ENCODE measurements at places on chromosomes 7 and 10. TPM values are rescaled to one million over a fixed set of nuclear protein-coding genes. Genes with fewer than 3 reads are reported as not detected.
A peak's percentile ranks its signal among the peaks of the same experiment; 100 is the strongest.

DNA sequence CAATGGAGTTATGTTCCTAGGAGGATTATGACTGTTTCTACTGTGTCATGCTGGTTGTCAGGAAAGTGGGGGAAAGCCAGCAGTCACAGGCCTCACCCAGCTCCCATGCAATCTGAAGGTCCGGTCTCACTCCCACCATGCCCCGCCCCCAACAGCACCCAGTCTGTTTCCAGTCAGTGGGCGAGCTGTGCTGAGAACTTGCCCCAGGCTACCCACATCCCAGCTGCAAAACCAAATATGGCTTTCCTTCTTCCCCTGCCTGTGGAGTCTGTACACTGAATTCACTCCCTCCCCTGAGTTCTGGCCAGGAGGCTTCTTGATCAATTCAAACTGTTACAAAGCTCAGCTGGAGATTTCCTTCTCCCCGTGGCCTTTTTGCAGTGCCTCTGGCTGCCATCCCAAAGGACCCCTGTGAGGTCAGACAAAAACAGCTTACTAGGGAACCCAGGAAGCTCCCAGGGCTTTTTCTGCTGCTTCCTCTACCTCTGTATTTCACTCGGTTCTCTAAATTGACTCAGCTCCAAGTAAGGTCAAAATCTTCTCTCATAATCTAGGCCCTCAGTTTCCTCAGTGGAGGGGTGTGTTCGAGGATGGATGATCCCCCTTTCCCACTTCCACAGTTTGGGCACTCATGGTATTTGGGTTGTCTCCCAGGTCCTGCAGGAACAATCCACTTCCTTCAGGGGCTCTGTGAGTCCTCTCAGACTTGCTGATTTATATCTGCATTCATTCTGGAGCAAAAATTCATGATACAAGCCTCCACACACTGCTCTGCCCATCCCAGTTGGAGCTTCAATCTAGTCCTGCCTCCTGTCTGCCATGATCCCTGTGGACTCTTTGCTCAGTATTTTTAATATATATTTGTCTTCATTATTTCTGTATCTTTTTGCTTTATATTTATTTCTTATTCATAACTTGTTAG lies 205.5 kb downstream of the SEMA3D start:
- H3K36me3 ChIP-seq = no peaks in the 10 kb centered on the region
- H3K27me3 ChIP-seq = no peaks in the 10 kb centered on the region
- no peak for DNase-seq
- no peak overlapping the region for H3K4me3 ChIP-seq
- no peaks in the 10 kb centered on the region for H3K4me1 ChIP-seq
- H3K27ac ChIP-seq = no peak overlapping the region

Gene LGI1
- 2.0 TPM for total RNA-seq

- H3K27me3 ChIP-seq = no peaks in the 10 kb centered on the region
- no peak overlapping the region for H3K4me3 ChIP-seq
- DNase-seq = no peak
- no peaks in the 10 kb centered on the region for H3K4me1 ChIP-seq
- H3K27ac ChIP-seq = no peak overlapping the region
- no peaks in the 10 kb centered on the region for H3K36me3 ChIP-seq
Measured at GRCh38 chr7:53238021-53238605, 202.7 kb downstream of the POM121L12 start.

Gene DNAJC12
- total RNA-seq = 2.1 TPM

DNA sequence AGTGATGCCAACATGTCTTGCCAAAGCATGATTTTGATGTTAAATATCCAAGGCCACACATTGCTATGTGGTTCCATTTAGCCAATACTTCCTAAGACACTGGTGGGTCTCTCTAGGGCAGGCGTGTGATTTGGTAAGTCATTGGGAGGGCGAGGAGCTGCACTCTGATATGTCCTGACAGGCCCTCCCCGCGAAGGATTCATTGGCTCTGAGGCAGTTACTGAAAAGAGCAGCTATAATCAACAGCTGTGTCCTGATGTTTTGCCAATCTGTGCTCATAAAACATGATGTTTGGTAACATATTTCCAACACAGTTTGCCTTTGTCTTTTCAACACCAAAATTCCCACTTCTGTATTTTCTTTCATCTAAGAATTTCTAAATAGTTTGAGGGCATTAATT lies 646.7 kb downstream of the PARD3 start:
- no peaks in the 10 kb centered on the region for H3K36me3 ChIP-seq
- H3K4me3 ChIP-seq = no peak overlapping the region
- H3K4me1 ChIP-seq = peaks cover 3% of the 10 kb centered on the region
- H3K27ac ChIP-seq = no peak overlapping the region

DNA sequence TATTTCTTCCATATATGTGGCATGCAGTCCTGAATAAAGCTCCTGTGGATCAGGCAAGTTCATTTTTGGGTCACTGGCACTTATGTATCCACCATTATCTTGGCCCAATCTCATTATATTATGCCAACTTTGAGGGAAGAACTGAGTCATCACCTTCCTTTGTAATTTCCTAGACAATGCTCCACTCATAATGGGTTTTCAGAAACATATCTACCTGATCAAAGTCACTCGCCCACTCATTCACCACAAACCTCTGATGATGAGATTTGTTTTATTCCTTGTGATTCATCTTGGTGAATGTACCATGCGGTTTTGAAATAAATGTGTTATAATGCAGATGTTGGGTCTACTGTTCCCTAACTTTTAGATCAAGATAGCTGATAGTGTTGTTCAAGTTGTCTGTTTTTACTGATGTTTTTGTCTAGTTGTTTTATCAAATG lies 525.8 kb downstream of the KIF20B start:
- no peak overlapping the region for H3K4me3 ChIP-seq
- peak overlapping the region; percentile 82 for H3K27ac ChIP-seq
- H3K4me1 ChIP-seq = peaks cover 17% of the 10 kb centered on the region
- no peaks in the 10 kb centered on the region for H3K27me3 ChIP-seq

Gene TACR2
- not detected for total RNA-seq

DNA sequence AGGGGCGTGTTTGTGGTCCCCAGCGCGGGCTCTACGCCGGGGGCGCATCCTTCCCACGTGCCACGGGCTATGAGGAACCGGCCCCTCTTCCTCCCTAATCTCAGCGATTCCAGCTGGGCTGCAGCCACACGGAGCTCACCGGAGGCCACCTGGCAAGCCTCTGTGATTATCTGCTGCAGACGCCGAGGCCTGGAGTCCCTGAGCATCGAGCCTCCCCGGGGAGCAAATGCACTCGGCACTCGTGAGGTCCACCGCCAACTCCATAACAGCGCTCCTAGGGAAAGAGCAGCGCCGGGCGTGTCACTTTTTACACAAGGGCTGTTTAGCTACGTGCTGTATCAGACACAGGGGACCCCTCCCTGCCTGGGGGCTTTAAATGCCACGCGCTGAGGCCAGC lies 101.2 kb downstream of the DYNC2I1 start:
- H3K27ac ChIP-seq = no peak overlapping the region
- H3K27me3 ChIP-seq = peaks cover 16% of the 10 kb centered on the region
- no peak overlapping the region for H3K4me3 ChIP-seq
- no peaks in the 10 kb centered on the region for H3K36me3 ChIP-seq
- DNase-seq = no peak
- no peaks in the 10 kb centered on the region for H3K4me1 ChIP-seq

- no peak overlapping the region for H3K4me3 ChIP-seq
- H3K27me3 ChIP-seq = no peaks in the 10 kb centered on the region
- no peak overlapping the region for H3K27ac ChIP-seq
- H3K36me3 ChIP-seq = no peaks in the 10 kb centered on the region
- DNase-seq = no peak
- H3K4me1 ChIP-seq = no peaks in the 10 kb centered on the region
Measured at GRCh38 chr10:4568731-4569130, 257.3 kb upstream of the AKR1E2 start.

DNA sequence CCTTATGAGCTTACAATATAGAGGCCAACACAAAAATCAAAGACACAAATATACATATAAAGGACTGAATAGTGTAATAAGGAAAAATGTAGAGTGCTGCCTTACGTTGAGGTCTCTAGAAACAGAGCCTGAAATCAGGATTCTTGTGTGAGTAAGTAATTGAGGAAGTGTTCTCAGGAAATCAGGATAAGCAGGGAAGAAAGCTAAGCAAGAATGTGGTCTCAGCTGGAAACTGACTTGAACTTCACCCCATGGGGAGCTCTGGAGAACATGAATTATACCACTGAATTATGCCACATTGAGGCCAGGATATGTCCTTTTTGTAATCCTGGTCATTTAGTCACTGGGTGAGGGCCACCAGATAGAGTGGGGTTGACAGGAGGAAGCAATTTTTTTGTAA lies 191.9 kb downstream of the ETV1 start:
- no peak overlapping the region for H3K4me3 ChIP-seq
- no peak overlapping the region for H3K27ac ChIP-seq
- no peaks in the 10 kb centered on the region for H3K27me3 ChIP-seq
- H3K4me1 ChIP-seq = peaks cover 5% of the 10 kb centered on the region
- no peaks in the 10 kb centered on the region for H3K36me3 ChIP-seq

DNA sequence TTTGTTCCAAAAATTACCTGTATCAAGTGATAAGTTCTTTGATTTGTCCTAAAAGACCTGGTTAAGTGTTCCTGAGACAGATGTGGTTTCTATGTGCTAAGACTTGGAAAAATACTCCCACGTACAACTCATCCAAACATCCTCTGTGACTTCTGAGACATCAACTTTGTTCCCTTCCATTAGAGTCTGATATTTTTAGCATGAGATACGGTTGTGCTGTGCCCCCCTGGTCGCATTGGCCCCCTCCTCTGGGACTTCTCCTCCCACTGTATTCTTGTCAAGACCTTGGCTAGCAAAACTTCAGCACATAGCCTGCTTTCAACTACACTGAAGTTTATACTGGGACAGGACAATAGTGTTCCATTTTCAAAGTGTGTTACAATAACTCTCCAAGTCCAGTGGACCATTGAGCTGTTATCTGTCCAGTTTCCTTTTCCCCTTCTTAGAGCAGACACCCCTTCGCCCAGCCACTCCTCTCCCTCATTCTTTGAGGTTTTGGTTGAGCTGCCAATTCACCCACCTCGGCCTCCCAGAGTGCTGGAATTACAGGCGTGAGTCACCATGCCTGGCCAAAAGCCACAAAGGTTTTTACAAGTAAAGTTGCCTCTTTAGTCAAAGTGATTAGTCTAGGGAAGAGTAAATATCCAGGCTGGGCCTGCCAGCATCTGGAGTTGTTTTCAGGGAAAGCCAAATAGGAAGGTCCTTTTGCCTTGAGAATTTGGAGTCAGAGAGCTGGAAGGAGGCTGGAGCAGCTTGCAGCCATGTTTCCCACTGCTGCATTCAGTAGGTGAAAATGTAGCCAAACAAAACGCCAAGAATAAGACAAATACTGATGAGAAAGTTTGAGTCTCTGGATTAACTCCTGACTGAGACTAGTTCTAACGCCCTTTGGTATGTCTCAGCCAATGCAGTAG lies 17.8 kb upstream of the PDLIM1 start:
- peak overlapping the region; percentile 82 for H3K27ac ChIP-seq
- H3K27me3 ChIP-seq = no peaks in the 10 kb centered on the region
- H3K36me3 ChIP-seq = no peaks in the 10 kb centered on the region
- H3K4me3 ChIP-seq = peak overlapping the region; percentile 40

Gene CCDC172
- total RNA-seq = not detected

DNA sequence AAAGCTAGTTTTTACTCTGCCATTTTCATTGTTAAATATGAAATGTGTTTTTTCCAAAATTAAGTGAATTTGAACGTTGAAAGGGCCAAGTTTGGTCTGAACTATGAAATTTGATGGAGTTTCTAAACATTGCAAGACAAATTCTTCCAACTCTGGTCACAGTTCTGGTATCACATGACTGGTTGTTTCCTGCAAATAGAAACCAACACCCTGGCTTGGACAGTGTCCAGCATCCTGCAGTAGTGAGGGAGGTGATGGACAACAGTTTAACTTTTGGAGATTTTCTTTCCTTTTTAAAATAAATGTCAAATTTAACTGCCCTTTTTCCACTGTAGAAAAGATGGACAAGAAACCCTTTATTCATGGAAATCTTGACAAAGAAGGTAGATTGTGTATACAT lies 54.8 kb upstream of the AGBL3 start:
- no peaks in the 10 kb centered on the region for H3K27me3 ChIP-seq
- H3K4me3 ChIP-seq = no peak overlapping the region
- DNase-seq = no peak
- peaks cover 72% of the 10 kb centered on the region for H3K36me3 ChIP-seq

GRCh38 chr10:7314170-7314569 lies 96.7 kb downstream of the SFMBT2 start:
- no peak overlapping the region for H3K4me3 ChIP-seq
- H3K27me3 ChIP-seq = no peaks in the 10 kb centered on the region
- H3K27ac ChIP-seq = no peak overlapping the region
- H3K4me1 ChIP-seq = no peaks in the 10 kb centered on the region

Gene GDF10
- 6.1 TPM for total RNA-seq

Gene TMEM26
- 0.18 TPM for total RNA-seq

Gene DLX5
- total RNA-seq = 1.3 TPM

- no peak overlapping the region for H3K27ac ChIP-seq
- DNase-seq = no peak
- H3K27me3 ChIP-seq = peaks cover 7% of the 10 kb centered on the region
- H3K36me3 ChIP-seq = no peaks in the 10 kb centered on the region
- H3K4me3 ChIP-seq = no peak overlapping the region
Measured at GRCh38 chr10:79493806-79494205, 18.5 kb upstream of the EIF5AL1 start.

DNA sequence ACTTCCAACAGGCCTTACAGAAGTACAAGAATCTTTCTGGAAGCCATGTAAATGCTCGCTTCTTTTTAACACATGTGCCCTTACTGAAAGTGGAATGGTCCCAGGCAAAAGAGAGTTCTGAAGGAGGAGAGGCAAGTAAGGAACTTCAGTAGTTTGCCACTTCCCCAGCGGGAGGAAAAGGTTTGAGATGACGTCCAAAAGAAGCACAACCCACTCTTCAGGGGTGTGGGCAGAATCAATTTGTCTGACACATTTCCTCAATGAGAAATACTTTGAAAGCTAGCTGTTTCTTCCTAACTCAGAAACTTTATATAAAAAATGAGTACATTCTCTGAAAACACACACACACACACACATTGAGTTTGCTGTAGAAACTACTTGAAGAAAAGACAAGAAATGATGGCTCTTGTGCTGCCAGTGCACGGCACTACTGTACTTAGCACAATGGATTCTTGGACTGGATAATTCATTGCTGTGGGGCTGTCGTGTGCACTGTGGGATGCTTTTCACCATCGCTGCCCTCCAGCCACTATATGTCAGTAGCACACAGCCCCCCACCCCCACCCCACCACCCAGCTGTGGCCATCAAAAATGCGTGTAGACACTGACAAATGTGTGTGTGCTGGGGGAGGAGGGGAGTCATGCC lies 183.0 kb downstream of the SRPK2 start:
- H3K4me3 ChIP-seq = no peak overlapping the region
- no peak overlapping the region for H3K27ac ChIP-seq
- H3K27me3 ChIP-seq = no peaks in the 10 kb centered on the region
- DNase-seq = peak; percentile 34

GRCh38 chr7:116552602-116553001 lies 27.8 kb downstream of the CAV1 start:
- no peak overlapping the region for H3K4me3 ChIP-seq
- H3K27me3 ChIP-seq = no peaks in the 10 kb centered on the region
- no peak overlapping the region for H3K27ac ChIP-seq
- peaks cover 3% of the 10 kb centered on the region for H3K4me1 ChIP-seq
- H3K36me3 ChIP-seq = peaks cover 54% of the 10 kb centered on the region

Gene SORBS1
- total RNA-seq = 5.1 TPM

- DNase-seq = no peak
- peaks cover 4% of the 10 kb centered on the region for H3K4me1 ChIP-seq
- H3K27ac ChIP-seq = no peak overlapping the region
- H3K27me3 ChIP-seq = no peaks in the 10 kb centered on the region
- no peak overlapping the region for H3K4me3 ChIP-seq
Measured at GRCh38 chr7:137501562-137501961, 158.0 kb upstream of the PTN start.

Gene RELN
- total RNA-seq = 0.98 TPM

Gene ACTR3C
- total RNA-seq = 0.25 TPM

Gene FFAR4
- not detected for total RNA-seq

Gene PPP1R3A
- not detected for total RNA-seq

Gene FXYD4
- total RNA-seq = not detected

Gene GDF2
- total RNA-seq = not detected
